ENCODE measurements at places on chromosomes 2 and 18.

DNA sequence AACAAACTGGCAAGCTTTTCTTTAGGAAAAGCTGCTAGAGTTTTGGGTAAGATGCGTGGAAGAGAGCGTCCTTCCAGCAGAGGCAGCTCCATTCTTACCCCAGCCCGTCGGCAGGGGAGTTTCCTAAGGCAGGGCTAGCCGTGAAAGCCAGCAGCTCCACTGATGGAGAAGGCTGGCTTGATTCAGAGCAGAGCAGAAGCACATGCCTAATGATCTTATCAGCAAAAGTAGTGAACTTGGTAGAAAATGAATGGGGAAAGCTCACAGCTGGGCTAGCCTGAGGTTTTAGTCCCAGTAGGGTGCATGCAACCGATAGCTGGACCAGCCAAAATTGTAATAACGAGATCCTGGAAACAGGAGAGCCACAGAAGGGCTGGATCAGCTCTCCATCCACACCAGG lies 20.8 kb downstream of the LAMA1 start:
- peaks cover 2% of the 10 kb centered on the region for H3K36me3 ChIP-seq
- no peaks in the 10 kb centered on the region for H3K4me1 ChIP-seq
- no peak overlapping the region for H3K4me3 ChIP-seq
- no peak overlapping the region for H3K27ac ChIP-seq
- DNase-seq = no peak

- DNase-seq = no peak
- H3K27me3 ChIP-seq = no peaks in the 10 kb centered on the region
- no peak overlapping the region for H3K4me3 ChIP-seq
- no peaks in the 10 kb centered on the region for H3K36me3 ChIP-seq
- H3K27ac ChIP-seq = no peak overlapping the region
- H3K4me1 ChIP-seq = peaks cover 1% of the 10 kb centered on the region
These were observed 401.2 kb downstream of the TNS1 start for GRCh38 chr2:217601601-217602000.

- H3K4me1 ChIP-seq = no peaks in the 10 kb centered on the region
- H3K27me3 ChIP-seq = no peaks in the 10 kb centered on the region
- peaks cover 9% of the 10 kb centered on the region for H3K36me3 ChIP-seq
- no peak overlapping the region for H3K4me3 ChIP-seq
These were observed 47.1 kb downstream of the THOC1 start for GRCh38 chr18:220708-221107.

DNA sequence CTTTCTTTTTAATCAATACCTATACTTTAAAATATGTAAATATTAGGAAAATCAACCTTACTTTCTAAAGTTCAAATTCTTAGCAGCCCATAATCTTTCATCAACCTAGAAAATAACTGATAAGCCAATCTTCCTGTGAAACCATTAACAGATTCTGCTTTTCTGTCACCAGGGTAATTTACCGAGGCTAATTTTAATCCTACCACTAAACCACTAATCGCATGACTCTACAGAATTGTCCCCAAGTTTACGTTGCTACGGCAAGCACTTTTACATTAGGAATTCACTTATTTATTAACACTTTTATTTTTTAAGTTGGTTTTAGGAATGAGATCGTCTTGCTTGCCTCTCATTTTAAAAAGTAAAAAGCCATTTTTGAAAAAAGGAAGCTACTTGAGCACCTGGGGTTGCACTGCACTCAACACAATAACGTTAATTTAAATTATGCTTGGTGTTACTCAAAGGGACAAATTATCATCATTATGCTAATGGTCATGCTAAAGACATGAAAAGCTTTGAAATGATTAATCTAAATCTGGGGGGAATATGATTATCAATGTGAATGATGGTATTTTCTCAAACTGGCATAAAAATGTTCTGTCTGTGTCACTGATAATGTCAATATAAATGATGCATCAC lies 10.2 kb downstream of the ZNF516 start:
- H3K27me3 ChIP-seq = no peaks in the 10 kb centered on the region
- no peaks in the 10 kb centered on the region for H3K36me3 ChIP-seq
- peaks cover 10% of the 10 kb centered on the region for H3K4me1 ChIP-seq
- no peak overlapping the region for H3K27ac ChIP-seq

DNA sequence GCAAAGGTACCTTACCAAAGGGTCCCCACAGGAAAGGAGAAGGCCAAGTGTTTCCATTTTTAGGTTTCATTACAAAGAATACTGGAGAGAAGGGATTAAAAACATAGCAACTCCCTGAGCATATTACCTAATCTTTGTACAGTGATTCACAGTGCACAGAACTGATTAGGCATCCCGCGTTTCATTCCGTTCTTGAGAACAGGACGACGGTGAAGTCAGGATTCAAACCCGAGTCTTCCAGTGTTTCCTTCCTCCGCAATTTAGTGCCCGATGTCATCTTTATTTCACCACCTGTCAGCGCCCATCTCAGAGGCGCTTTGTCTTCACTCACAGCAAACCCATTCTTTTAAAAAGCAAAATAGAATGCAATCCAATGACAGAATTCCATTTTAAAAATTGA lies 488.5 kb downstream of the EIPR1 start:
- H3K27ac ChIP-seq = no peak overlapping the region
- no peaks in the 10 kb centered on the region for H3K36me3 ChIP-seq
- DNase-seq = no peak
- H3K27me3 ChIP-seq = no peaks in the 10 kb centered on the region
- no peaks in the 10 kb centered on the region for H3K4me1 ChIP-seq
- H3K4me3 ChIP-seq = no peak overlapping the region

DNA sequence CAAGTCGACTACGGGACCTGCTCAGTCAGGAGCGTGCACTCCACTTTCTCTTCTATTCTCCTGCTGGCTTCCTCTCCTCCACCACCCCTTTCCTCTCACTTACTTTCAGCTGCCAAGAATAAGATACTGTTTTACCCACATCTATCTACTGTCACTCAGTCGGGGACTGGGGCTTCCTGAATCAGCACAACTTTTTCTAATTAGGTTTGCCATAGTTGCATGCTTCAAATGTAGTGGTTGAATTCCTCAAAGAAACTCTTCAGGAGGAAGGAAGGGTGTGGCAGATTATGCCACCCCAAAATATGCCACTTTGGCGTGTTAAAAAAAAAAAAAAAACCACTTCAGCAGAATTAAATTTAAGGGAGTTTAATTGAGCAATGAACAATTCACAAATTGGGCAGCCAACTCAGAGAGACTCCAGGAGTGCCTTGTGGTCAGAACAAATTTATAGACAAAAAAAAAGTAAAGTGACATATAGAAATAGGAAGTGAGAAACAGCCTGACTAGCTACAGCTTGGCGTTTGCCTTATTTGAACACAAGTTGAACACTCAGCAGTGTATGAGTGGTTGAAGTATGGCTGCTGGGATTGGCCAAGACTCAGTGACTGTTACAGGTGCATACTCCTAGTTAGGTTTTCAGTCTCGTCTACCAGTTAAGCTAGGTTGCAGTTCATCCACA lies 32.5 kb upstream of the RMDN2 start:
- no peaks in the 10 kb centered on the region for H3K36me3 ChIP-seq
- DNase-seq = no peak
- H3K4me3 ChIP-seq = no peak overlapping the region
- H3K27me3 ChIP-seq = no peaks in the 10 kb centered on the region

- no peak for DNase-seq
- no peak overlapping the region for H3K4me3 ChIP-seq
- no peaks in the 10 kb centered on the region for H3K4me1 ChIP-seq
These were observed 2041.2 kb upstream of the PIK3C3 start for GRCh38 chr18:39913672-39914366.

DNA sequence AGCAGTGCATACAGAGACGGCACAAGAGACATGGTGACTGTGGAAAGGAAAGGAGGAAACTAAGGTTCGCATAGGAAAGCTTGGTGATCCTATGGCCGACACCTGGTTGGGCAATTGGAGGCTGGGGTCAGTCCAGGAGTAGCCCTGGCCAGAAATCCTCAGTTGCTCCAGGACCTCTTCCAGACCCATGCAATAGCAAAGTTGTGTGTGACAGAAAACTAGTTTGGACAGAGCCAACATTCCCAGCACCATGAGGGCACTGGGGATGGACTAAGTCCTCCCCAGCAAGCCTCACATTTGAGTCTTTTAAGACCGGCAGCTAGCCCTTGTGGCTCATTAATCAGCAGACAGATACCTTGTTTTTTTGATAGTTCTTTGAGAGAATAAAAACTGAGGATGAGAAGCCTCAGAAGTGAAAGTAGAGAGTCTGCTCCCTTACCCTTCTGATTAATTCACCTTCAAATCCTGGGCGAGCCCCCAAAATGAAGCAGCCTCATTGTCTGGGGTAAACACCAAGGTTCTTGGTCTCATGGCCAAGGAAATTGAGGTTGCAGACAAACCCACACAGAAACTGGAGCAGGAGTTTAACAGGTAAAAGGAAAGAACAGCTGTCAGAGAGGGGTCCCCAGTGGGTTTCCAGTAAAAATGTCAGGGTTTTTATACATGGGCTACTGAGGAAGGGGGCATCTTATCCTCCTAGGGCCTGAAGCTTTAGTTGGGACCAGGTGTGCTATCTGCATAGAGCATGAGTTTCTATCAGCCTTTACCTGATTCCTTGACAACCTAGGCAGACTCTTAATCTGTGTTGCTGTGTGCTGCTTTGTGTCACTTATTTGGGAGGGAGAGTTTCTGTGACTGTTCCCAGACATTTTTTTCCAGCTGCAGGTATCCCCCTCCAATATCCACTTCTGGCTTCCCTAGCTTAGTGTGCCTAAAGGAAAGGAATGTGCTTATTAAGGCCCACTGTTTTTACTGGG lies 39.1 kb downstream of the STK17B start:
- no peak for DNase-seq
- peaks cover 15% of the 10 kb centered on the region for H3K36me3 ChIP-seq
